ENCODE measurements at places on chromosomes 5 and 9.

- DNase-seq: no peak
These were observed 9.4 kb upstream of the EFNA5 start for GRCh38 chr5:107680099-107680498.

DNA sequence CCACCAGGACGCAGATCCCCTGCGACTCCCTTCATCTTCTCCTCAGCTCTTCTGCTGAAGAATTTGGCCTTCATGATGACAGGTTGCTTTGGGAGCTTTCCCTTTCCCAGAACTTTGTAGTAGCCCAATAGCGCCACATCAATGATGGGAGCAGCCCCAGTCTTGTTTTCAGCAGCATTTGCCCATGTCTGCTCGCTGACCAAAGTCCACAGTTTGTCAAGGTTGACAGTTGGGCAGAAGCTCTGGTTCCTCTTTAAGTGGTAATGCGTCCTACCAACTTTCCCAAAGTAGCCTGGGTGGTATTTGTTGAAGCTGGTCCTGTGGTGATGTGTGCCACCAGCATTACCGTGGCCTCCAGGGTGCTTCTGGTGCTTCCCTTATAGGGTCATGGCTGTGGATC, 62.2 kb downstream of the GCNT4 start:
- no peak for DNase-seq

DNA sequence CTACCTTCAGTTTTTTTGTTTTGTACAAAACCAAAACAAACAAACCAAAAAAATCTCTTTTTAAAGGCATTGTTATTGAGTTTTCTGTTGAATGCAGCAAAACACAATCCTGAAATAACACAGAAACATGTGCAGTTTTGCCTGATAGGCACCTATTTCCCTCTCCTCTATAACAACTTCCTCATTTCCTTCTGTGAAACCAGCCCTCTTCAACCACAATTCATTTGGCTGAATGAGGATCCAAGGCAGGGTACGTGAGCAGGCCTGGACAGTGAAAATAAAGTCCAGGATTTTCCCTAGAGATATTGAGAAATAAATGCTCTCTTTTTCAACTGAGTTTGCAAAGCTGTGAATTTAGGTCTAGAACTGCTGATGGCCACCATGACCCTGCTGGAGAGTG, 134.8 kb upstream of the LARP1 start:
- DNase-seq: no peak

DNA sequence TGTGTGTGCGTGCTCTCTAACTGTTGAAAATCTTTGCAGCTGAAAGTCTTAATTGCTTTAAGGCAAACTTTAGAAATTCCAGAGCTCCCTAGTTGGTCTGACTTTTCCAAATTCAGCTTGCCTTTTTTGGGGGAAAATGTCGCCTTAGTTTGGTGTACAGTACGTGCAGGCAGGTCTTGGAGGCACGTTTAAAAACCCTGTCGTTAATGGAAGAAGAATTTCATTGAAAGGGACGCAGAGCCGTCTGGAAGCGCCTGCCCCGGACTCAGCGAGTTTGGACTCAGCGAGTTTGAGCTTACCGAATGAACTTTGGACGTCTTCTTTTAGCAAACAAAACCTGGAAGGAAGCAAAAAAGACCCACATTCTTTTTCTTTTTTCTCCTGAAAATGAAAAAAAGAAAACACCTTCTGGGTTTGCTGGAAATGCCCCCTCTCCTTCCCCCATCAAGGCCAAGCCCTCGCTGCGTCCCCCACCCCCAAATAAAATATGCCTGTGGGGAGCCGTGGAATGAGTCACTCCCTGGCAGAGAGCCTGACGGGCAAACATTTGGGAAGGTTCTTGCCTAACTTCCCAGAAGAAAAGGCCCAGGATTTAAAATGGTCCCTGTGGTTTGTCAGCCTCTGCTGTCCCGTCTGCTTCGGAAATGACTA, 1.5 kb downstream of the NEK6 start:
- peak; percentile 93 for DNase-seq

DNA sequence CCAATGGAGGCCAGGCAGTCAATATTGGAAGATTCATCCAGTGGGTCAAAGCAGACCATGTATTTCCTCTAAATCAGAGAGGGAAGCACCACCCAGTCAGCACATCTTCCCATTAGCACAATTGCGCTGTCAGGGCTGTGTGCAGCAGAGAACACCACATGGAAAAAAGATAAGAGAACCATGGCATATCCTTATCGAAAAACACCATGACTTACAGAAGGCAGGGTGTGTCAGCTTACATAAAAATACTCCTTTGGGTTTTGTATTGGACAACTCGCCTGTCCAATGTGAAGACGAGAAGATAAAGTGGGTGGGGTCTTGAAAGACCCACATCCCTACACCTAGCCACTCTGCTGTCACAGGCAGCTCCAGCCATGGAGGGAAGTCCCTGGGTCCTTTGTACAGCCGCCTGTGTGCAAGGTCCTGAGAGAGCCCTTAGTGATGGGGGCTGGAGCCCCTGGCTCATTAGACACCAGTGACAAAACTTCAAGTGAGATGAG, 71.9 kb upstream of the SPATA31E1 start:
- DNase-seq: no peak

- no peak for DNase-seq
These were observed 124.6 kb upstream of the ERCC6L2 start for GRCh38 chr9:95750725-95751519.

DNA sequence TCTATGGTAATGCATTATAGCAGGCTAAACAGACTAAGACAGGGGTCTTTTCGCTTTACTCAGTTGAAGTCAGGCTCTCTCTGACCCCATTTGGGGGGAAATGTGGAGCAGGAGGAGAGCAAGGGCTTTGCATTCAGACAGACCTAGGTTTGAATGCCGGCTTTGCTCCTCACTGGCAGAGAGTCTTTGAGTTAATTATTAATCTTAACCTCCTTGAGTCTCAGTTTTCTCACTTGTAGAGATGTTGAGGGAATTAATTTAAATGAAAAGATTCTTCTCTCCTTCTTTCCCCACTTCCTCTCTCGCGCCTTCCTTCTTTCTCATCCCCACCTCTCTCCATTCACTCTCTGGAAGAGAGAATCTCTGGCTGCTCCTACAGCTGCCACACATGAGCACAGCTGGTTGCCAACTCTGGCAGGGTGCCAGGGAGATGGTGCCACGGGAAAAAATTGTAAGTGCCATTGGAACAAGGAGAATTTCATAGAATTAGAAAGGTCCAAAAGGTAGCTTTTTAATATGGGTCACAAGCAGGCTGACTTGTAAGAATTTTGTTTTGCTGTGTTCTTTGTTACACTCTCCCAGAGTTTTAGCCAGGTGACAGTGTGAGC, 25.2 kb upstream of the GLRA1 start:
- no peak for DNase-seq

- peak; percentile 78 for DNase-seq
These were observed 950 bp upstream of the FNBP1 start for GRCh38 chr9:130043654-130044623.

DNA sequence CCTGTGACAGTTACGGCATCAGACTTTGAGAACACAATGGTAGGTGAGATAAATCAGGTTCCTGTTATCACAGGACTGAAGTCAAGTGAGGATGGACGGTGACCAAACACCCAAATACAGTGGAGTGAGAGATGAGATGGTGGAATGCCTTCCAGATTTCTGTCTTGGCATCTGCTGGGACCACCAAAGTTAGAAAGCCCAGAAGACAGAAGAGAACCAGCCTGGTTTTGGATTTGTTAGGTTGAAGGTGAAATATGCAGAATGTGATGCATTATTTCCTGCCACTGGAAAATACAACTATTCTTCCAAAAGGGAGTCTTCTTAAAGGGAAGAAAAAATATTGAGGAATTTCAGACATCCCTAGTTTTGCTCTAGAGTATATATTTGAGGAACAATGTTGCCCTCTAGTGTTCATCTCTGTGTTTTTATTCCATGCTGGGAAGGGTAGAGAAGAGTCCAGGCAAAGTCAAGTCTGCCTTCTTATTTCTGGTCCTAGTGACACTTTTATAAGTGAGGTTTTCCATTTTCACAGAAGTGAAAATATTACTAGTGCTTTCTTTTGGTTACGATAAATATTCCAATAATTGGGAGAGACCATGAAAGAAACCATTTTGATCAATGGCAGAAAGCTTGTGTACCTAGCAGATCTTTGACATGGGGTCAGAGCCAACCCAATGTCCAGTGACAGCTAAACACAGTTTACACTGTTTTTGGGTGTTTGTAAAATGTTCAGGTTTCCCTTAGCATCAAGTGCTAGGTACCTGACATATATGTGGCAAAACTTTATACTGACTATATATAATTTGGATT, 142.3 kb upstream of the ANKH start:
- peak; percentile 70 for DNase-seq

GRCh38 chr9:72533322-72533721, 11.9 kb downstream of the TMC1 start:
- DNase-seq: peak; percentile 85

GRCh38 chr9:87663556-87663955, 62.4 kb upstream of the CTSL start:
- no peak for DNase-seq

DNA sequence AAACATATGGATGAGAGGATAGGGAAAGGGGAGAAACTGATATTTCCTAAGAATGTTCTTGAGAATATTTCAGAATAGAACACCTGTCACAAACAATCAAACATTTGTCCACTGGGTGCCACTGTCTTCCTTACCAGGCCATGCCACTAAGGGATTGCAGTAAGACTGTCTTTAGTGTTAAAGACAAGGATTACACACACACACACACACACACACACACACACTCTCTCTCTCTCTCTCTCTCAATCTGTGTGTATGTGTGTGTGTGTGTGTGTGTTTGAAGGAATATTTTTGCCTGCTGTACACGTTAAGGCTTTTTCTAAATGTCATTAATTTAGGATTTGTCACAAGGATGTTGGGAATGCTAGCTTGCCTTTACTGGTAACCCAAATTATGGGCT, 54.4 kb downstream of the CCDC192 start:
- DNase-seq: peak; percentile 66

DNA sequence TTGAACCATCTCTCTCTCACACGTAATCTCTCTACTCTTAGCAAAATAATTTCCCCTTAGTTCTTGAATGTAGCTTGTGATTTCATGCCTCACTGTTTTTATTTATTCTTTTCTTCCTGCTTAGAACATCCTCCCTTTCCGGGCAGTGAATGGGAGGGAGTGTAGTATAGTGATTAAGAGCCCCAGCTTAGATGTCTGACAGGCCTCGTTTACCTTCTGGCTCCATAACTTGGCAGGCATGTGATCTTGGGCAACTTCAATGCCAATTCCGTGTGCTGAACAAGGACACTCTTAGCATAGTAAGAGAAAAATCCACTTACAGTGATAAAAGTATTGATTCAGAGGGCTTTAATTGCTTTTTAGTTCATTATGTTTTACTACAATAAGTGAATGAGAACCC, 96.3 kb upstream of the TNPO1 start:
- DNase-seq: no peak

DNA sequence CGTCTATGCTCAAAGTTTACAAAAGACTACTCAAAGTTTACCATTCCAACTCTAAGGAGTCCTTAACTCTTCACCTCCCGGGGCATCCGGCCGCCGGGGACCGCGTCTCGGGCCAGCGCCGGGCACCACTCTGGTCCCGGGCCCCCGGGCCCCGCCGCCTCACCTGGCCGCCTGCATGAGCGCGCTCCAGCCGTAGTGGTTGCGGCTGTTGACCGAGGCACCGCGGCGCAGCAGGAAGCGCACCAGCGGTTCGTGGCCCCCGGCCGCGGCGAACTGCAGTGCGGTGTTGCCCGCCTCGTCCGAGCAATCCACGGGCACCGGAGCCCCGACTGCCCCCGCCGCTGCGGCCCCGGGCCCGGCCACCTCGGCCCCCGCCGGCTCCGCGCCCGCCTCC, 388 bp downstream of the ANKS6 start:
- DNase-seq: no peak

GRCh38 chr5:168947212-168947868, 353.6 kb downstream of the SLIT3 start:
- peak; percentile 11 for DNase-seq
